Stimulated activated CD8-positive, alpha-beta memory T cell treated with anti-CD3 and anti-CD28 coated beads, Interleukin-15, amount 100 ng/mL, for 4 hours (primary cell): ENCODE measurements at places on chromosomes 16 and 17.

DNA sequence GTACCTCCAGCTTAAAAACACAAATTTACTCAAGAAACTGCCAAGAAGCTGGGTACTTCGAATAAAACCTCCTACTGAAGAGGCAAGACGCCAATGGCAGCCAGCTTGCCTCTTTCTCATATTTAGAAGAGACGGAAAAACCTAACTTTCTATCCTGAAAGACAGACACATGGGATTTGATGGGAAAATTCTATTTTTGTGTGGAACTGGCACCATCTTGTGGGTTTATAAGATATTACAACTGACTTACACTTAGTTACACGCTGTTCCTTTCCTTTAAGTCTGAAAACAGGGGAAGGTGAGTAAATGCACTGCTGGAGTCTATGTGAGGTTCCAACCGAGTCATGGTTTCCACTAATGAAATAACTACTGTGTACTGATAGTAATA lies 10.3 kb downstream of the ZNF18 start:
- no peak for DNase-seq

DNA sequence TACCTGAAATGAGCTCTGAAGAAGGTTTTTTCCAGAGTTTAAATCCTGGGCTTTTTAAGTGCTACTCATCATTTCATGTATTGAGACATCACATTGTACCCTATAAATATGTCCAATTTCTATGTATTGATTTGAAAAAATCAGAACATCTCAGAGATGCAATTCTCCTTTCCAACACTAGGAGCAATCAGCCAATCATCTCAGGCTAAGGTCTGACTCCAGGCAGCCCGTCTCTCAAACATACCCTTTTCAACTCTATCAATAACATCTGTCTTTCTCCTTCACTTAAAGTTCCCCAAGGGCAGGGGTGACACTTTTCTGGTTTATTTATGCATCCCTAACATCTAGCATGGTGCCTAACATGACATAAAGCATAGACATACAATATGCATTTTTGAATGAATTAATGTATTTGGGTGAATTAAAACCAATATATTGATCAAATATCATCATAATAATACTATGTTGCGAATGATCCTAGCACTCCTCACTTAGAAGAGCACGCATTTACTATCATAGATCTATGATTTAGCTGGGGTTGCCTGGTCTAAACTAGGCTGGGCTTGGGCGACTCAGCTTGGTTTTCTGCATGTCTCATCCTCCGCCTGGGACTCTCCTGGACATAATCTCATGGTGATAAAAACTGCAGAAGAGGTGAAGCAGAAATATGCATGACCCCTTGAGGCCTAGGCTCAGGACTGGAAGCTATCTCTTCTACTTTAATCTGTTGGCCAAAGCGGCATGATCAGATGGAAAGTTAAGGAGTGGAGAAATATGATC lies 5.2 kb upstream of the CDH11 start:
- no peak for DNase-seq

- no peak for DNase-seq
Measured at GRCh38 chr16:72291121-72291520, 119.2 kb upstream of the PMFBP1 start.

DNA sequence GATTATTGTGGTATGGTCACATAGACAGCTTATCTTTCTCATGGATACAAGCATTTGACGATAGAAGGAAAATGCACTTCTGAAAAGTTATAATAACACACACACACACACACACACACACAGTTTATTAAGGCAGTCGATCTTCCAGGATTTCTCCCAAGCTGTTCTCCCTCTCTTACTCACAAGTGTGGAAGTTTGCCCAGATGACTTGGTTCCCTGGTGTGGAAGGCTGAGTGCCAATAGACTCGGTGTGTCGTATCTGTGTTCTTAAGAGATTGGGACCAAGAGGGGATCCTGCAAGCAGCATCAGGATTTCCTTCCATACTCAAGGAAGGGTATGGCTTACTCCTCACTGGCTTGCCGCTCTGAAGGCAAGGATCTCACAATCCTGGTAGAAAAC lies 279.6 kb downstream of the HS3ST3B1 start:
- no peak for DNase-seq

DNA sequence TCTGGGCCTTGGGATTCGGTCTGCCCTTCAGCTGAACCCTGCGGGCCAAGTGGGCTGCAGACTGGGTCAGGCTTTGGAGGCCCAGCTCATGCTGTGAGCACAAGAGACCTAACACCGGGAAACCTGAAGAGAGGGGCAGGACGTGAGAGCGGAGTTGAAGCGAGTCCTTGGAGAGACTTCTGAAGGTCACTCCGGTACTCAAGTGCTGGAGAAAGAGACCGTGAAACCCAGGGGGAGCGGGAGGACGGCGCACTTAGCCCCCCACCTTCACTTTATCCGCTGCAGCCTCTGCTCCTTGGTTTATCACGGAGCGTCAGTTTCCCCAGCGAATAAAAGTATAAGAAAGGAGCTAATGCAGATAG lies 361 bp downstream of the UQCRC2 start:
- no peak for DNase-seq

DNA sequence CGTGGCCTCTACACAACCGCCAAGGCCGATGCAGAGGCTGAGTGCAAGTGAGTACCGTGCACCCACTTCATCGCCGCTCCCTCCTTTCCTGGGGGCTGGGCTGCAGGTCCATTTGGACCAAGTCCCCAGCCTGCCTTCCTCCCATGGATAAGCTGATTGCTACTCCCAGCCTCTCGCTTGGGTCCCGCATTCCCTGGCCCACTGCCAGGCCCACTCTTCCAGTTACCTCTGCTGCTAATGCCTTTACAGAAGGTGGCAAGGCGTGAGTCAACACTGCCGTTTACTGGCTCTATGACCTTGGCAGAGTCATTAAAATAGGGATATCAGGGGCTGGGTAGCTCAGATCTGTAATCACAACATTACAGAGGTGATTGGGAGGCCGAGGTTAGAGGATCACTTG lies 11.2 kb downstream of the SULT1A2 start:
- no peak for DNase-seq

DNA sequence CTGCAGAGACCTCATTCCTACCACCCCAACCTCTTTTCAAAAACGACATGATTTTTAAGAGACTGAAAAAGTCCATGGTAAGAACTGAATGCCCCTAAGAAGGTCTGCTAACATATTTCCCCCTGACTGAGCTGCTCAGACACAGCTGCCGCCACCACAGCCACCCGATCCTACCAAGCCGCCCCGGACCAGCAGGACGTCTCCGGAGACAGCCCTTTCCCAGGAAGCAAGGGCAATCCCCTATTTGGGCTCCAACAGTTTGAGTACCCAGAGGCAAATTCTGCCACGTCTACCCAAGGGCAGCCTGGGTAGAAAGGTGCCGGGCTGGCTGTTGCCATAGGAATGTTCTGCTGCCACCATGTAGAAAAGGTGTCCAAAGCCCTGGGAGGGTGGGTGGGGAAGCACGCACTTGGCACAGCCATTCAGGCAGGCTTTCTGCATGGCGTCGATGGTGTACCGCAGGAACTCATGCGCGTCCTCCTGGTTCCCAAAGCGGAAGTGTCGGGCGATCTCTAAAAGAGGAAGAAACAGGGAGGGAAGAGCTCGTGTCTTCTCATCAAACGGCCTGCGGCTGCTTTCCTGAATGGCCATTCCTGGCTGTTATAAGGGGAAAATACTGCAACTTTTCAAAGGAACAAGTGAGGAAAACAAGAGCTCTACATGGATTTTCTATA lies 13.6 kb downstream of the USP36 start:
- no peak for DNase-seq

- DNase-seq: no peak
Measured at GRCh38 chr17:47265983-47266541, 12.4 kb downstream of the ITGB3 start.

DNA sequence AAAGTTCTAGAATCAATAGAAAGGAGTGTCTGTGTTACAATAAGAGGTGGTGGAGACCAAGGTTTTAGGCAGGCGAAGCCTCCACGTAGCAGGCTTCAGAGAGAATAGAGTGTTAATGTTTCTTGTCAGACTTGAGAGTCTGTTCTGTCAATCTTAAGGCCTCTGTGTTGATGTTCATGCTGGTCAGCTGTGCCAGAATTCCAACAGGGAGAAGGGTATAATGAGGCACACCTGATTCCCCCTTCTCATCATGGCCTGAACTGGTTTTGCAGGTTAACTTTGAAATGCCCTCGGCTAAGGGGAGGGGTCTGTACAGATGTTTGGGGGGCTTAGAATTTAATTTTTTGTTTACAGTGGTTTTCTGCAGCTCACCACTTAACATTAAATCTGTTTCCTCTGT lies 46.0 kb downstream of the RNF112 start:
- no peak for DNase-seq

DNA sequence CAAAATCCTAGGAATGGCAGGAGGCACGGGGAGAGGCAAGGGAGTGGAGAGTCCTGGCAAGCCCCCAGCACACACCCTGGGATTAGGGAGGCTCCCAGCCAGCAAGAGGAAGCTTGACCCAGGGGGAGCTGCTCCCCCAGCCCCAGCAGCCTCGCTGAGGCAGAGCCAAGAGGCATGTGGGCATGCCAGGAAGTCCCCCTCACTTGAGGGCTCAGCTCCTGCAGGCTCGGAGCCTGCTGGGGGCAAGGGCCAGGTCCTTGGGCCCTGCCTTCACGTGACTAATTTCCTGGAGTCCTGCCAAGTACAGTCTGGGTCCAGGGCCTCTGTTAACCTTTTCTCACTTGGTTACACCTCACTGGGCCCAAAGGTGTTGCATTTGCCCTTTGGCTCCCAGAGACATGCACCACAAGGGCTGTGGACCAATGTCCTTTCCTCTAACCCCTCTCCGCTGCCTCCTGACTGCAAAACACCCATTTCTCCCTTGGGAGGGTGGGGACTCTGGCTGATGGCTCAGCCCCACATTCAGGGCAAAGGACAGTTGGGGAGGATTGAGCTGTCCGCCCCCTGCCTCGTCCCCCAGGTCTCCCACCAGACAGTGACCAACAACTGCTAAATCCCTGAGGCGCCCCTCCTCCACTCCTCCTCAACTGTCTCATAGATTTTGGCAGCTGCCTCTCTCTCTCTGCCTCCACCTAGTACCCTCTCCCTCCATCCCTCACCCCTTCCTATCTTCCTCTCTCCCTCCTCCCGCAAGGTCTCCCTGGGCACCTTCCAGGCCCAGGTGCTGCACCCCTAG lies 4.4 kb upstream of the SLC47A2 start:
- no peak for DNase-seq

- DNase-seq: no peak
Measured at GRCh38 chr16:53692146-53692545, 11.5 kb downstream of the RPGRIP1L start.

DNA sequence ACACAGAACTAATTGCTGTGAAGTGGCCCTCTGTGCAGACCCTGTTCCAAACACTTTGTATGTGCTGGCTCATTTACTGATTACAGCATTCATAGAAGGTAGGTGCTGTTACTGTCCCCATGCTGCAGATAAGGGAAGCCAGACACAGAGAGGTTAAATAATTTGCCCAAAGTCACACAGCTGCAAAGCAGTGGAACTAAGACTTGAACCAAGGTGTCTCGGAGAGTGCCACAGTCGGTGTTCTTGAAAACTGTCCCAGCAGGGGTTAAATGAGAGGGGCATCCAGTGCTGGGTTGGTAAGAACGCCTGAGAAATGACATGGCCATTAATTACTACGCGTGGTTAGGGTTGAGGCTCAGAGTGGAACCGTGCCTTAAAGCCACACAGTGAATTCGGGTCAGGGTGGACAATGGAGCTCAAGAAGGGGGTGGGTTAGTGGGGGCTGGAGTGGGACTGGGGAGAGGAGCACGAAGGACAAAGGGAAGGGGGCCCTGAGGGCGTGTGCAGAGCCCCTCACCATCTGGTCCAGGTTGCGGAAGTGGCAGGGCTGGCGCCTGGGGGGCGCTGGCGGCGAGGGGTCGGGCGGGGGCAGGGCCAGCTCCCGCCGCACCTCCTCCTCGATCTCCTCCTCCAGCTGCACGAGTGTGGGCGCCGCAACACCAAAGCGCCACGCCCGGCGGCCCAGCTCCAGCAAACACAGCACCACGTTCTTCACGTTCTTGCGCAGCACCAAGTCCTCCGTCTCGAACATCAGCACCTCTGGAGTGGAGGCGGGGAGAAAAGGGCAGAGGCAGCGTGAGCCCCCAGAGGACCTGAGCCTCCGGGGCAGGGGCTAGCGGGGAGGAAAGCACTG lies 3.3 kb downstream of the GAS2L2 start:
- DNase-seq: no peak

DNA sequence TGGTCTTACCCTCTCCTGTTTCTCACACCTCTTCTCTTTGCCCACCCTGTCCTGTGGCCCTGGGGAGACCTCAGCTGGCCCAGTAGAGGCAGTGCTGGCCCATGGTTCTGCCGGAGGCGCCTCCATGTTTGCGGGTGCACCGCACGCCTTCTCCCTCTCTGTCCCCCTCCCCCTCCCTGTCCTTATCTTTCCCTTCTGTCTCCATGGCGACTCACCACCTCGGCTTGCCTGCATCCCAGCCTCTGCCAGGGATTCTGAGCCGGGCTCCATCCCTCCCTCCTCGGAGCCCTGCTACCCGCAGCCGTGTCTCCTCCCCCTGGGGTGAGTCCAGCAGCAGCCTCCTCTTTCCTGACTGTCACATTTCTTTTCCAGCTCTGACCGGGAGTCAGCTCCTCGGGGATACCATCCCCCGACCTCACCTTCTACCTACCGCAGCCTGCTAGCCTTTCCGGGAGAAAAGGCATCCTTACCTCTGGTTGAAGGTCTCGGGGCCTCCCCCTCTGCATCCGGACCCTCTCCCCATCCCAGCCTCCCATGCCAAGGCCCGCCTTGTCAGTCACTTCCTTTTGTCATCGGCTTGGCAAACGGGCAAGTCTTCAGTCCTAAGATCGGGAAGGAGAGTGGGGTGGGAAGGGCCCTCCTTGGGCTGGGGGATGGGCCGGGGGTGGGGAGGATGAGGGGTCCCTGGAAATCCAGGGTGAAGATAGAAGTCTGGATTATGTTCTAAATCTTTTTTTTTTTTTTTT lies at the start of gene RNF112:
Gene RNF112, plus strand, starts transcription at position 358 of the 746 bp plus-strand sequence. Its CDS starts 177 bp downstream, at position 535.
- no peak for DNase-seq

- DNase-seq: no peak
Measured at GRCh38 chr17:75181110-75181509, 1.6 kb downstream of the SUMO2 start.

GRCh38 chr16:11306997-11307638 lies 26.0 kb upstream of the PRM1 start:
- no peak for DNase-seq

DNA sequence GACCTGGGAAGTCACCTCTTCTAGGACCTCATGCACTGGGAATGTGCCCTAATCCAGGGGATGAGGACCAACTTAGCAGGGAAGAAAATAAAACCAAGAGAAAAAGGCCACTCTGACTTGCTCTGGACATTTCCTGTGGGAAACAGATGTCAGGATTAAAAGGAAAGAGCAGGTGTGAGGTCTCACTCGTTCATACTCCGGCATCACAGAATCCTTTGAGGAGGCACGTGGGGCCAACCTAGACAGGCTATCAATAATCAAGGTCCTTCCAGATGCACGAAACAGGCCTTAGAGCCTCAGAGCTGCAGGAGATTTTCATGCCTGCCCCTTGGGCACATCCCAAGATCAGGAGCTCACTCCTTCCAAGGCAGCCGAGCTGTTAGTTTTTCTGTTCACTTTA lies 321.5 kb upstream of the CCL2 start:
- no peak for DNase-seq
